ENCODE measurements at places on chromosomes 1 and 21.

- DNase-seq = no peak
These were observed 100.5 kb downstream of the NGF start for GRCh38 chr1:115237507-115237906.

DNA sequence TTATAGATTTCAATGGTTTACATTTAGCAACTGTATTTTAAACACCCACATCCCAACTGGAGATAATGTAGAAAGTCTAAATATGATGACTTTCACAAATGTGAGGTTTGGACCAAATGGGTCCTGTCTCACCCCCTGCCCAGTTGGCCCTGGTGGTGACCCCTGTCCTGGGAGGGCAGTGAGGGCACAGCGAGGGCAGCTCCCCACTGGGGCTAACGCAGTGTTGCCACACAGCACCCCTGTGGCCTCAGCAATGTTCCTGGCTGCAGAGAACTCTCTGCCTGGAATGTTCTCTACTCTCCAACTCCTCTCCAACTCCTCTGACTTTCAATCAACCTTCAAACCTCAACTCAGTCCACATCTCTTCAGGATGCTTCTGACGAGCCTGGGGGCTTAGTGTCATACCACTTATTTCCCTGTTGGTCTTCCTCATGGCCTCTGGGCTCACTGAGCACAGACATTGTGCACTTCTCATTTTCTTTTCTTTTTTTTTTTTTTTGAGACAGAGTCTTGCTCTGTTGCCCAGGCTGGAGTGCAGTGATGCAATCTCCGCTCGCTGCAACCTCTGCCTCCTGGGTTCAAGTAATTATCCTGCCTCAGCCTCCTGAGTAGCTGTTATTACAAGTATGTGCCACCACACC lies 25.8 kb downstream of the KCNA10 start:
- no peak for DNase-seq

DNA sequence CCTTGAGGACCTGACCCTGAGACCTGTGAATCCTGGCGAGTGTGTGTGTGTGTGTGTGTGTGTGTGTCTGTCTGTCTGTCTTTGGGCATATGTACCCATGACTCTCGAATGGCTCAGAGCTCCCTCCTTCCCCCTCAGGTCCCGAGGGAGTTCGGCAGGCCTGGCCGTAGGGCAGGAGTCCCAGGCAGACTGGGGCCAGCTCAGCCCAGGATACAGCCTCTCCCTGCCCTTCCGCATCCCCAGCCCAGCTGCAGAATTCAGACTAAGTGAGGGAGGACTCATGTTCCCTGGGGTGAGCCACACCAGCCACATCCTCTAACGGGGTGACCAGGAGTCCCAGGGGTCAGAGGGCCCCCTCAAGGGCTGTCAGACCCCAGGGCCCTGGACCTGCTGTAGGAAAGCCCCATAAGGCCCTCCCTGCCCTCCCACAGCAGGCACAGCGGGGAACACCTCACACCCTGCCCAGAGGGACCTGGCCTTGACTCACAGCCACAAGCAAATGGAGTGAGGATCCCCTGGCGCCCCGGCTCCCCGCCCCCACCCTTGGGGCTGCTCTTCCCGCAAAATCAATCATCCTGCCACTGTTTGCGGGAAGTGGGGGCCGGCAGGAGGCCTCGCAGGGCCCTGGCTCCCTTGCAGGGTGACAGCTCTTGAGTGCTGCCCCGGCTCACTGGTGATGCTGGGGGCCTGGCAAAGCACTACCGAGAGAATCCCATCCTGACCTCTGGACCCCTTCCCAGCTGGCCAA lies 101.7 kb upstream of the CASZ1 start:
- no peak for DNase-seq

DNA sequence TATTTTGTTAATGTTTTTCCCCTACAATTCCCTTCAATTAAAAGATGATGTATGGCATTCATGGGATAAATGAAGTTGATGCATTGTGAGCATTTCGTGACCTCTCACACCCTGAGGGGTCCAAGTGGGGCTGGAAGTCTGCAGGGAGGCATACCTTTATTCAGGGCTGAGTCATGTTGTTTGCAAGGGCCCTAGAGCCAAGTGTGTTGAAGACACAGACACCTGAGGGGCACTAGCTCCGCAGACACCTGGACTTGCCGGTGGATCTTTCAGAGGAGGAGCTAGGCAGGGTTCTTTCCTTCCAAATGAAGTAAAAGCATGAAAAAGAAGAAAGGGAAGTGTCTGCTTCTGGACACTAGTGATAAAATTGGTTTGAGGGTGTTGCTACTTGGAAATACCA lies 57.0 kb upstream of the RGS7 start:
- no peak for DNase-seq
